ENCODE measurements at places on chromosomes 12 and 14. TPM values are rescaled to one million over a fixed set of nuclear protein-coding genes. Genes with fewer than 3 reads are reported as not detected.

IAPP gene
- total RNA-seq = not detected

- no peak for DNase-seq
These were observed 35.1 kb upstream of the LTBP2 start for GRCh38 chr14:74647061-74647677.

DNA sequence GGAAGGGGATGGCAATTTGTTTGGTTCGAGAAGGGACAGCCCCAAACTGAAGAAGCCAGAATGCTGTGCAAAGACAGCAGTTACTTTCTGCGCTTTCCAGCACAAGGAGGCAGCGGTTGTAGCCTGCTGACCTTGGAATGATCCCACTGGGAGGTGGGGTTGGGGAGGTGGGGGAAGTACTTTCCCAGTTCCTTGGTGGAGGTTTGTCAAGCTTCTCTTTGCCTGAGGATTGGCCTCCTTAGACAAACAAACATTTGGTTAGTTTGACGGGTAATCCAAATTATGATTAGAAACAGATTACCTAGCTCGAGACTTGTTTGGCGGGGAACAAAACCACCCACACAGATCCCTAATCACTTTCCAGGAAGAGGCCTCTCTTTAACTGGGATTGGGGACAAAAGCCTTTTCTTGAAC, 79.1 kb upstream of the EGLN3 start:
- no peak for DNase-seq

DNA sequence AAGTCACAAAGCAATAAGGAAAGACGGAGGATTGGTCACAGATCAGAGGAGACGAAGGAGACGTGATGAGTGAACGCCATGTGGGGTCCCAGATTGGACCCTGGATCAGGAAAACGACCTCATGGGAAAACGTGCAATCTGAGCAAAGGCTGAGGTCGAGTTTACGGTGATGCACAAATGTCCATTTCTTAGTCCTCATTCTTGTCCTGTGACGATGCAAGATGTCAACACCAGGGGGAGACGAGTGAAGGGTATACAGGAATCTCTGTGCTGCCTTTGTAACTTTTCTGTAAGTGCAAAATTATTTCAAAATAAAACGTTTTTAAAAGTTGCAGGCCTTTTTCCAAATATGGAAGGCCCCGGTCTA, 329.8 kb downstream of the MED13L start:
- DNase-seq = no peak

GRCh38 chr12:120847392-120847791, 56.8 kb downstream of the SPPL3 start:
- DNase-seq = no peak

- no peak for DNase-seq
These were observed 24.0 kb downstream of the ACSM4 start for GRCh38 chr12:7327918-7328317.

Measured in renal cortical epithelial cell (primary cell).